ENCODE measurements at places on chromosomes 3 and 15.

- DNase-seq = no peak
Observed at GRCh38 chr15:50883903-50884302, 24.6 kb upstream of the AP4E1 start.

- DNase-seq = no peak
Observed at GRCh38 chr15:46111730-46112129, 476.9 kb downstream of the SQOR start.

GRCh38 chr3:152742368-152743347 lies 92.3 kb upstream of the P2RY1 start:
- DNase-seq = no peak

- no peak for DNase-seq
Observed at GRCh38 chr3:153901152-153901551, 220.0 kb upstream of the ARHGEF26 start.

- no peak for DNase-seq
Observed at GRCh38 chr15:31083370-31083780, 18.1 kb downstream of the TRPM1 start.

DNA sequence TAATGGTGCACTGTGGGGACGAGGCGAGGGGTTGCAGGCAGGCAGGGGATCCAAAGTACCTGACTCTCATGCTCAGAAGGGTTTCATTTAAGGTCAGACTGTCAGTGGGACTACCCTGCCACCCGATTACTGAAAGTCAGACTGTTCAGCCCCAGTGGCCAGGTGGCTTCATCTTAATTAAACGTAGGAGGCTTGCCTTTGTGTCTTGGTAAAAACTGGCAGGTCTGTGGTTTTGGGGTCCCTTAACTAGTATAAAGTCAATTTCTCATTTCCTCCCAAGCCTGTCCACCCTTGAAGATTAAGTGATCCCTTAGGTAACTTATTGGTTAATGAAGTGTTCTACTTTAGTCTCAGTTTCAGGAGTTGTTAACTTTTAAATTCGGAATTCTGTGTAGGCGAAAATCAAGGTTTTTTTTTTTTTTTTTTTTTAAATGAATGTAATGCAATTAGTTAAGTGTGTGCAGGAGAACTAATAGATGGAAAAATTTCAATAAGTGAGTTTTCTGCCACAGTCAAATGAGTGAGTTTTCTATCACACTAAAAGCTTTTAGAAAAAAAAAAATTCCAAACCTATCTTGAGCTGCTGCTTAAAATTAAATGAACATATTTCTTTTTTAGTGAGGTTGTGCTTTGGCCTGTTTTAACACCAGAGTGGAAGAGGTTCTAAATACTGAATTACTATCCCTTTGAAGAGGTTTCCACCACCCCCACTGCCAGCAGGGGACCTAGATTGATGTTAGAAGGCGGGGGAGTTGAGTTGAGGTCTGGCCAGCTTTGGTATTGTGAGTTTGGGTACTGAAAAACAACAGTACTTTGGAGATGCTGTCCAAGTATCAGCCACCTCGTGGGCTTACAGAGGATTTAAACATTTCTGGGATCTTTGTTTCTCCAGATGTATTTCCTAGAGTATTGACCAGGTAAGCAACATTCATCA lies 15.2 kb downstream of the ITPR1 start:
- DNase-seq = no peak

DNA sequence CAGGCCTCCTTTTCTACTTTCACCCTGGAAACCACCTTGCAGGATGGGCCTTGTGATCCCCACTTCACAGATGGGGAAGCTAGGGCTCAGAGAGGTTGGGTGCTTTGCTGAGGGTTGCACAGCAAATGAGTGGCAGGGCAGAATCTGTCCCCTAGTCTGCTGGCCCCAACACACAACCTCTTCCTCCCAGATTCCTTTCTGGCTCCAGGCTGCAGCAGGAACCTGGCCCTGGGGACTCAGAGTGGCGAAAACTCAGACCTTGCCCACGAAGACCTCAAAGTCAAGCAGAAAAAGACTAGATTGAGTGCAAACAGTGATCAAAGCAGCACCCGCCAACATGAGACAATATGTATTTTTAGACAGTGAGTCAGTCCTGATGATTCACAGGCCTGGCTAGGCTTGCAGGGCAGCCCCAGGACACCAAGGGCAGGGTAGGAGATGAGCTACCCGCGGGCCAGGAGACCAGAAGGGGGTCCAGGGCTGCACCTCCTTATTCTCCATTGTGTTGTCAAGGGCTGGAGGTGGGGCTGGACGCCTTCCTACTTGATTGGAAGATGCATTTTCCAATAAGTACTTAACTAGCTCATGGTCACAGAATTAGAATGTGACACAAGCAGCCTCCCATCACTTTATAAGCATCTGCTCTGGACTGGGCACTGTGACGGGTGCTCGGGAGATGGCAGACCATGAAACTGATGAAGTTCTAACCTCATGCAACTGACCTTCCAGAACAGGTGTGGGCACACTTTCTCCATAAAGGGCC lies 23.9 kb downstream of the GOLGA6L2 start:
- no peak for DNase-seq

DNA sequence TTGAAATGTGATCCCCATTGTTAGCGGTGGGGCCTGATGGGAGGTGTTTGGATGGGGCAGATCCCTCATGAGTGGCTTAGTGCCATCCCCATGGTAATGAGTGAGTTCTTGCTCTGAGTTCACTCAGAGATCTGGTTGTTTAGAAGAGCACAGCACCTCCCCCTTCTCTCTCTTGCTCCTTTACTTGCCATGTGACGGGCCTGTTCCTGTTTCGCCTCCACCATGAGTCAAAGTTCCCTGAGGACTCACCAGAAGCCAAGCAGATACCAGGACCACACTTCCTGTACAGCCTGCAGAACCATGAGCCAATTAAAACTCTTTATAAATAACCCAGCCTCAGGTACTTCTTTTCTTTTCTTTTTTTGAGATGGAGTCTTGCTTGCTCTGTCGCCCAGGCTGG lies 46.6 kb downstream of the ANP32A start:
- DNase-seq = no peak

Measured in activated CD8-positive, alpha-beta memory T cell treated with anti-CD3 and anti-CD28 coated beads, Interleukin-2, amount 50 U/mL, for 4 hours (primary cell).